8988T (cell line): ENCODE measurements at places on chromosomes 16 and 17.

DNA sequence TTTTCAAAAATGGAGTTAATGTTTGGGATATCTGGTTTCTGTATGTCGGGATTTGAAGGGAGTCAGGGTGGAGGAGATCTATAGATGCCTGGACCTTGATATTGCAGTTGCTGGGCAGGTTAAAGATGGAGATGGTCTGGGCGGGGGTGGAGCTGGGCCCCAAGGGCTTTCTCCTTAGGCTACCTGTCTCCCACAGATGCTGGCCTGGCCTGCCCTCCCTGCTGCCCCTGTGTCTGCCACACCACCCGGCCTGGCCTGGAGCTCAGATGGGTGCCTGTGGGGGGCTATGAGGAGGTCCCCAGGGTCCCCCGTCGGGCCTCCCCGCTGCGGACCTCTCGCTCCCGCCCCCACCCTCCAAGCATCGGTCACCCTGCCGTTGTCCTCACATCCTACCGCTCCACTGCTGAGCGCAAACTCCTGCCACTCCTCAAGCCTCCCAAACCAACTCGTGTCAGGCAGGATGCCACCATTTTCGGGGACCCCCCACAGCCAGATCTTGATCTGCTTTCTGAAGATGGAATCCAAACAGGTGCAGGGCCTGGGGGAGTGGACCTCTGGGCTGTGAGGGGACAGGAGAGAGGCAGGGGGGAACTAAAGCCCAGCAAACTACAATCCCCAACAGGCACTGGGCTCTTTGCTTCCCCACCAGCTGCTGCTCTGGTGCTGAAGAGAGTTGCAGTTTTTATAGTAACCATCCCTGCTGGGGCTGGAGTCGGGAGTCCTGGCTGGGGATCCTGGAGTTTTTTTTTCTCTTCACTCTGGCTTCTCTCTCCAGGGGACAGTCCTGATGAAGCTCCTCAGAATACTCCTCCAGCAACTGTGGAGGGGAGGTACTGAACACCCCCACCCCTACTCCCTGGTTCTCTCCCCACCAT, 2.9 kb downstream of the ARHGEF15 start:
- DNase-seq: no peak

GRCh38 chr16:84245956-84246678, 6.3 kb upstream of the KCNG4 start:
- DNase-seq: no peak

DNA sequence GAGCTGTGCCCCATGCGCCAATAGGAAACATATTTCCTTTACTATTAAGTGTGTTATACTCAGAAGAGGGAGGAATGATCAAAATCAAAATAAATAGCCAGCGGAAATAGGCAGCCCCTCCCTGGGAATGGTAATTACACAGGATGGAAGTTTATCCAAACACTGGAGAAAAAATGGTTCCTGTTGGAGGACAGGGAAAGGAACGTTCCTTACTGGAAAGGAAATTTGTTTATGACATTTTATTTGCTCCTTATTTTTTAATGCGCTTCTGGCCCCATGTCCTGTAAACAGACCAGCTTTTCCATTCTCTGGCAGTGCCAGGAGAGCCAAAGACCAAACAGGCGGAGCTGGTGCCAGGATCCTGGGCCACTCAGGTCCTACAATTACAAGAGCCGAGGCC, 273.7 kb downstream of the SOX9 start:
- no peak for DNase-seq

- no peak for DNase-seq
Measured at GRCh38 chr16:68460067-68460466, 11.8 kb upstream of the SMPD3 start.

DNA sequence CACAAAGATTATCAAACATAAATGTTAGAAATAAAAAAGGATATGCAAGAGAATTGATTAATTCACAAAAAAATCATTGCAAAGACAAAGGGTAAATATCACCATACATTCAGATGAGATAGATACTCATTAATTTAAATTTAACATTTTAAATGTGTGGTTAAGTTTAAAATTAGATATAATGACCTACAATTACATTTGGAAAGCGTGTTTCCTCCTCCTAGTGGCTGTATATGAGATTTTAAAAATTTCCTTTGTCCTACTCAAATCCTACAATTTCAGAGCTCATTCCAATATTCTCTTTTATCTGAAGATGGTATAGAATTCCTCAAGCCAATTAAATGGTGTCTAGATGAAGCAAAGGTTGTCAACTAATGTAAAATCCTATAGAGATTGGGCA, 169.2 kb upstream of the CDH8 start:
- no peak for DNase-seq

DNA sequence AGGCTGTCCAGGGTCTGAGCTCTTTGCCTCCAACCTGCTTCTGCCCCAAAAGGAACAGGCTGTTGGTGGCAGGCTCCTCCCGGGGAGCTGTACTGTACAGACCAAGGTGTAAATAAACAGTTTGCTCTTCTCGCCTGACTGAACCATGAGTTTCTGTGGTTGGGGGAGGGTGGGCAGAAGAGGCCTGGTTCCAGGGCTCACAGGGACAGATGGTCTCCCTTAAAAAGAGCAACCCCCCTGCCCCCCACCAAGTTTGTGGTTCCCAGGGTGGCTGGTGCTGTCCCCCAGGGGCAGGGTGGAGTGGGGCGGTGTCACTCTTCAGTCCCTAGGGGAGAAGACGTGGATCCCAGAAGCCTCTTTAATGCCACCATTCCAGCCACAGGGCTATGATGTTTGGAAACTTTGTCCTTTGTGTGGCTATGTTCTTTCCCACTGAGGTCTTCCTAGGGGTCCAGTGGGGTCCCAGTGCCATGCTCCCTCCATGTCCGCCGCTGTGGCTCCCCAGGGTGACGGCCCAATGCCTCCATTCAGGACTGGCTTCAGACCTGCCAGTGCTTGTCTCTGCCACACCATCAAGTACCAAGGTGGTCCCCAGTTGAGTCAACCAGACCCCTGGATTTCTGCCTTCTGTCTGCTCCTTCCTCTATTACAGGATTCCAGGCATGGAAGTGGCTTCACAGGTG, 146.7 kb downstream of the RAB11FIP4 start:
- DNase-seq: no peak

- DNase-seq: no peak
Measured at GRCh38 chr16:9061358-9061813, 30.1 kb upstream of the HAPSTR1 start.

DNA sequence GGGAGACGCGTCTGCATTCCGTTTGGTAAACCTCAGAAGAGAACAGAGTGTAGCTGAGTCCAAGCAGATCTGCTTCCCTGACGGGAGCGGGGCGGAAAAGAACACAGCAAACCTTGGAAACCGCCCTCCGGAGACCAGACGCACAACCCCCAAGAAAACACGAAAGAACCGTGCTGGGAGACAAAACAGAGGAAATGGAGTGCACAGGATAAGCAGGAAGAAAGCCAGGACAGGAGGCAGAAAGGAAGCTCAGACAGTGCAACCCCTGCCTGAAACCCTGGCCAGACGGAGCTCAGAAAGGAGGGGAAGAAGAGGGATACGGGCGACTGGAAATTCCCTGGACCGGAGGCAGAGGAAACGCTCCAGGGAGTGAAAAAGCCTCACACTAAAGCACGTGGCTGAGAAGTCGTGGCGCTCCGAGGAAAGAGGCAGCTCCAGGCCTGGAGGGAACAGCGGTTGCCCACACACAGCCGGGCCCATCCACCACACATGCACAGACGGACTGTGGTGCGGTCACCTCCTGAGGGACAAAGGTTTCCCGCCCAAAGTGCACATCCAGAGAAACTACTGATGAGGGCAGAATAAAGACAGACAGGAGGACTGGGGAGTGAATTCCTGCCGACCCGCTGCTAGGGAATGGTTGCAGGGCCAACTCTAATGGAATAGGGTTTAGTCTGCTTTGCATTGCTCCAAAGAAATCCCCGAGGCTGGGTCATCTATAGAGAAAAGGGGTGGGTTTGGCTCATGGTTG, 10.2 kb downstream of the DPEP1 start:
- DNase-seq: no peak

GRCh38 chr17:77096570-77097214, 44.1 kb upstream of the SEC14L1 start:
- no peak for DNase-seq

- DNase-seq: no peak
Measured at GRCh38 chr16:88927010-88927409, 50.0 kb downstream of the CBFA2T3 start.

GRCh38 chr16:86432691-86433090, 77.6 kb upstream of the FOXF1 start:
- no peak for DNase-seq

DNA sequence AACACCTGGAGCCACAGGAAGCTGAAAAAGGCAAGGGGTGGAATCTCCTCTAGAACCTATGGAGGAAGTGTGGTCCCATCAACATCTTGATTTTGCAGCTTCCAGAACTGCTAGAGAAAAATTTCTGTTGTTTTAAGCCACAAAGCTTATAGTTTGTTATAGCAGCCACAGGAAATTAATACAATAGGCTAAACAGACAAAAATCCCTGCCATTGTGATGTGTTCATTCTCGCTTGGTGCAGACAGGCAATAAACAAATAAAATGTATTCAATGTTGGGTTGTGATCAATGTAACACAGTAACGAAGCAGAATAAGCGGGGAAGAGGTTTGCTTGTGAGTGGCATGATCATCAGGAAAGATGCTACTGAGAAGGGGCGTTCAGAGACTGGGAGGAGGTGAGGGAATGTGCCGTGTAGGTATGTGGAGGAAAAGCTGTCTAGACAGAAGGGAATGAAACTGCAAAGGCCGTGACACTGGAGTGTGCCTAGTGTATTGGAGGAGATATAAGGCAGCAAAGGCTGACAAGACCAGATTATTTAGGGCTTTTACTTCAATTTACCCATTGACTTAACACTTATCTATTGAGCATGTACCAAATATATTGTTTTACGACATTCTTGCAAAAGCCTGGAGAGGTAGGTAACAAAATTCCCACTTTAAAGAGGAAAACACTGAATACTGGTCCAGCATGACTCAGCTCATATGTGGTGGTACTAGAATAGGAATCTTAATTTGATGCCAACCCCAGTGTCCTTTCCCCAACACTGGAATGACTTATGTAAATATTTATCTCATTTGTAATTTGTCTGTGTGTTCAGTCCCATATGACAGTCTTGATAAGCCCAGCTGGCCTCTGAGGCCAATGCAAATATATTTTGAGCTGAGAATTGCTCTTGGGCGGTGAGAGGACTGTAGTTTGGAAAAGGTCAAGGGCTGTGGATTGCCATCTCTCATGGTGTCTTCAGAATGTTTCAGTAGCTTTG, 375.9 kb downstream of the CDH13 start:
- no peak for DNase-seq

DNA sequence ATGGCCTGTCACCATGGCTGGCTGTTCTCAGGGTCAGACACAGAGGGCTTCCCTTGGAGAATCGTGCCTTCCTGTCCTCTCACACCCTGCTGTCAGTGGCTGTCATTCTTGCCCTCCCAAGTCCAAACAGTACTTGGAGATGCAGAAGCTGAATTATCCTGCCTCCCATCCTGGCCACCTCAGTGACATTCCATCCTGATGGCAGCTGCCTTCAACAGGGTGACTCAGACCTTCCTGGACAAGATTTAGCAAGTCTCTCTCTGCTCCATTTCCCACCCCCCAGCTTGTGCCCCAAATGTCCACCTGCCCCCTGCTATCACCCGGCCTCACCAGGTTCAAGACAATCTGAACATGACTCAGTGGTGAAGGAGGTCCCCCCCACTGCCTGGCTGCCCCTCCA, 4.8 kb upstream of the KRT36 start:
- DNase-seq: no peak

DNA sequence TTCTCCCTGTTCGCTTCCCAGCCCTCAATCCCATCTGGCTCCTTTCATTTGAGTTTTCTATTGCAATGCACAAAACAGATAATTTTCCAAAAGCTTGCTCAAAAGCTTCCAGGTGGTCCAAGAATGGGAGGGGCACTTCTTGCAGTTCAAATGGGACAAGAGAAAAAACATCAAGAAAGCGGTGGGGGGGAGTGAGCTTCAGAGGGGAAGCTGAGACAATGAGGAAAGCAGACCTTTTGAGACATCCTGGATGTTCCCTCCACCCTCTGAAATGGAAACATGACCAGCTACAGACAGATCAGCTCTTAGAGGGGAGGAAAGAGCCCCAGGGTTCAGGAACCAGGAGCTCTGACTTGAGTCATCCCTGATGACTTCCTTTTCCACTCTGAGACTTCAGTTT, 368.2 kb downstream of the SLC39A11 start:
- DNase-seq: no peak

DNA sequence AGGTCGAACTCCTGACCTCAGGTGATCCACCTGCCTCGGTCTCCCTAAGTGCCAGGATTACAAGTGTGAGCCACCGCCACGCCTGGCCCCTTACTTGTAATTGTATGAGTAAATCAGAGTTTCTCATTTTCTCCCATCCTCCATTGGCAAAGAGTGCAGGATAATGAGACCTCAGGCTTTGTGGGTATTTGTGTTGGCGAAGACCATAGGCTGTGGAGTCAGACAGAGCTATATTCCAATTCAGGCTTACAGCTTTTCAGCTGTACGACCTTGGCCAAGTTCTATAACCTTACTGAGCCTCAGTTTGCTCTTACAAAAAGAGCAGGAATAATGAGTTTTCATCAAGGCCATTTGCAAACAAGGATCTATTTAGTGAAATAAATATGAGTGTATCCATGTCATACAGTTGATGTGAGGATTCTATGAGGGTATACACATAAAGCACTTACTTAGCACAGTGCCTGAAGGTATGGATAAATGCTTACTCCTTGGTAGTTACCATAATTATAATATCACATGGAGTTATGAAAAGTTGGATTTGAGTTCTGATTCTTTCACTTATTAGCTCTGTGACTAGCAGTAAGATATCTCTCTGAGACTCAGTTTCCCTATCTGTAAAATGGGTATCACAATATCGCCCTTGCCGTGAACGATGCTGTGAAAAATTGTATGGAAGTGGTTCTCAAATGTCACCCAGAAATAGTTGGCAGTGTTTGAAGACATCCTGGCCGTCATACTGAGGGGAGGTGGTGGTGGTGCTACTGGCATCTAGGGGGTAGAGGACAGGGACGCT, 25.6 kb upstream of the CPPED1 start:
- no peak for DNase-seq

DNA sequence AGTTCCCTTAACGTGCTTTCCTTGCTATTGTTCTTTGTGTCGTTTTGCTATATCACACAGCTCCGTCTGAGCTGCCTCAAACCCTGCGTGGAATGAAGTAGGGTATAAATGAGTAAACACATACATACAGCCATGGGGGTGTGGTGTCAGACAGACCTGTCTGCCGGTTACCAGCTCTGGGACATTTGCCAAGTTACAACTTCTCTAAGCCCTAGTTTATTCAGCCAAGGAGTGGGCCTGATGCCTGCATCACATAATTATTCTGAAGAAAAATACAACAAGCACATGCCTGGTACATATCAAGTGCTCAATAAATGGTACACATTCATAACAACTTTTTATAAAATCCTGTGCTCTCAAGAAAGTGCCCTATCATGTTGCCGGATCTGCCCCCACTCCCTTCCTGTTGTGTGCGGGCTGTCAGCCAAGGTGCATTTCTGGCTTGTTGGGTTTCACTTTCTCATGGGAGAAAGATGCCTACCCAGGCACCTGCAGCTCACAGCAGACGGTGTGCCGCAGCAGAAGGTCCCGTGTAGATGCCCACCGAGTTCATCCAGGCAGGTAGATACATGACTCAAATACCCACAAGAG, 30.5 kb downstream of the SMPD3 start:
- no peak for DNase-seq

- no peak for DNase-seq
Measured at GRCh38 chr16:76193906-76194615, 83.1 kb upstream of the CNTNAP4 start.

- no peak for DNase-seq
Measured at GRCh38 chr16:30875871-30876801, 17.7 kb downstream of the BCL7C start.

GRCh38 chr16:89134269-89134668, 37.3 kb upstream of the CDH15 start:
- DNase-seq: no peak
